Left colon (tissue), 2 donors: ENCODE measurements at places on chromosomes 12 and 14. TPM values are rescaled to one million over a fixed set of nuclear protein-coding genes. Genes with fewer than 3 reads are reported as not detected.

DNA sequence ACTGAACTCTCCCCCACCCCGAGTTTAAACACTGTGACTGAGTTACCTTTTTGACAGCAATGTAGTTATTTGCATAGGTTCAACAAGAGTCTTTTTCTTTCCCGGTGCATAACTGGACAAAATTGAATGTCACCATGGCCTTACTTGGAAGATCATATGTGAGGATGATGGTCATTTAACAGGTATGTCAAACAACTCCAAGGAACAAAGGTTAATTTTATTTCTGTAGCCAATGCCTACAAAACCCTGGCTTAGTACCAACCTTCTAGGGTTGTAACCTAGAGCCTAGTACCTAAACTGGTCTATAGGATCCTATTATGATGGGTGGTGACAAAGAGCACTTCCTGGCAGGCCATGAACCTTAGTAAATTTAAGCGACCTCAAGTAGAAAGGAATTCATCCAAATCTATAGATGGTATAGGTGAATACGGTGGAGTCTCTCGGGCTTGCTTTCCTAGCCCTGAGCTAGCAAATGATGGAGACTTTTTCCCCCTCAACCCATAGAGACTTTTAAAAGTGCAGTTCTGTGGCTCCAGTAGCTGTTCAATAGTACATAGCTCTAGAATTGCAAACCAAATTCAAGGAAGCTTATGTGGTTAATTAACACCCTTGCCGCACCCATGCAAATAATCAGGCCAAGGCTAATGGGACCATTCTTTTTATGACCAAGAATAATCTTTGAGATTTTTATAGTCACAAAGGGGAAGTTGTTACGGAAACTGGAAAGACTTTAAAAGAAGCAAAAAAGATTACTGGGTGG lies 89.0 kb downstream of the SLC38A1 start:
- DNase-seq: peak; percentile 44

DNA sequence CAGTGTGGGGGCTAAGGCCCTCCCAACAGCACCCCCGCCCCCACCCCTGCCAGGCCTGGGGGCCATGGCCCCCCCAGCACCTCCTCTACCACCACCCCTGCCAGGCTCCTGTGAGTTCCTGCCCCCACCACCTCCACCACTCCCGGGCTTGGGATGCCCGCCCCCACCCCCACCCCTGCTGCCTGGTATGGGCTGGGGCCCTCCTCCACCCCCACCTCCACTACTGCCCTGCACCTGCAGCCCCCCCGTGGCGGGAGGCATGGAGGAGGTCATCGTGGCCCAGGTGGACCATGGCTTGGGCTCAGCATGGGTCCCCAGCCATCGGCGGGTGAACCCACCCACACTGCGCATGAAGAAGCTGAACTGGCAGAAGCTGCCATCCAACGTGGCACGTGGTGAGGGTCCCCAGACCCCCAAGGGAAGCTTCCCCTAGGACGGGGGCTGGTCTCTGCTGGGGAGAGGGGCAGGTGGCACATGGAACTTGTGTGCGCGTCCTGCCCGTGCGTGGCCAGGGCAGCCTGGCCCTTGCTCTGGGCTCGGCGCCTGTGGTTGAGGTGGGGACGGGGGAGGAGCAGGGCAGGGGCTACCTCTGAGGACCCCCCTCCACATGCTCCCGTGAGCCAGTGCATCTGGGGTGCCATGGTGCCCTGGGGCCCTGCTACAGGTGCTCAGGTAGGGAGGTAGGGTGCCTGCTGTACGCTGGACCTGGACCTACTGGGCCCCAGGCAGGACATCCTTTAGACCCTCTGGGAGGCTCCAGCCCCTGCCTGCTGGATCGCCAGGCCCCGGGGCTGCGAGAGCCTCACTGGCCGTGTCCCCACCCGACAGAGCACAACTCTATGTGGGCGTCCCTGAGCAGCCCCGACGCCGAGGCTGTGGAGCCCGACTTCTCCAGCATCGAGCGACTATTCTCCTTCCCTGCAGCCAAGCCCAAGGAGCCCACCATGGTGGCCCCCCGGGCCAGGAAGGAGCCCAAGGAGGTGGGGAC lies 16.1 kb upstream of the ADSS1 start:
- DNase-seq: no peak

DNA sequence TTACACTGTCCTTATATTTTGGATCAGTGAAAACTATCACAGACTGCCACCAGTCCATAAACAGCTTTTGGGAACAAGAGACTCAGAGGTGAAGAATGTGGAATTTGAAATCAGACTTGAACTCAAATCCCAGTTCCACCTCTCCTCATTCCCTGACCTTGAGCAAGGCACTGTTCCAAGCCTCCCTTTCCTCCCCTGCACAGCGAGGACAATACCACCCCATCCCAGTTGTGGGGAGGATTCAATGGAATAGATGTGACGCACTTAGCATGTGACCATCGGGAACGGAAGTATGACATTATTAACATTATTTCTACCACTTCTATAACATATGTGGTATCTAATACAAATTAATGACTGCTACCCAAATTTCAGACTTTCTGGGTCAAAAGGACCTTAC lies 63.5 kb downstream of the DPF3 start:
- no peak for DNase-seq

INSM2 gene
- not detected for total RNA-seq

TGM1 gene
- total RNA-seq: 2.9 TPM

PRR4 gene
- 1.0 TPM for total RNA-seq

KIF26A gene
- total RNA-seq: 5.7 TPM

SLC39A5 gene
- total RNA-seq: 152 TPM

- no peak for DNase-seq
Measured at GRCh38 chr14:95192311-95192710, 35.0 kb upstream of the DICER1 start.

- DNase-seq: no peak
Measured at GRCh38 chr12:66065641-66066136, 64.9 kb downstream of the LLPH start.

DNA sequence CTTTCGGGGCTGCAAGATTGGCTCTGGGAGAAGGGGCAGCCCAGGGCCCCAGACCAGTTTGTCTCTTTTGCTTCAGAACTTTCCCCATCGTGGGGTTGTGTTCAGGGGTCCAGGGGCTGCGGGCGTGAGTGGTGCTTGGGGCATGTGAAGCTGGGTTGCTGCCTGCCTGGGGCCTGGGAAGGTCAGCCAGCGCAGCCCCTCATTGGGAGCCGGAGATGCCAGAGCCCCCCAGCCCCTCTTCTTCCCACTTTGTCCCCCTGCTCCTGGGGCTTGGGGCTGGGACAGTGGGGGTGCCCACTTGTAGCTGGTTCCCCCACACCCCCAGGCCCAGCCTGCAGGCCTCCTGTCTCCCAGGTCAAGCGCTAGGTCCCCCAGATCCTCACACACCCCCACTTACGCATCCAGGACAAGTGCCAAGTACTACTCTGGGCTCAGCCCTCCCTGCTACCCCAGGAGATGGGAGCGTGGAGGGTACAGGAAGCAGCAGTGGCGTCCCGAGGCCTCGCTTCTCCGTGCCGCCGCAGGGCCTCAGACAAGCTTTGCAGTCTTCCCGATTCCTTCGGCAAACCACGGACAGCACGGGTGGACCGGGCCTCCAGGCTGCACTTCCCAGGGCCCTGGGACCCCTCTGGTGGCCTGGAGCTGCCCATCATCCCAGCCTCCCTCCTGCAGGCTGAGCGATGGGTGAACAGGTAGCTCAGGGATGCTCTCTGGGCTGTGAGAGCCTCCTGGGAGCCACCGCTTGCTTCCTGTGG lies 41.5 kb downstream of the PACS2 start:
- DNase-seq: no peak

YAF2 gene
- 22.0 TPM for total RNA-seq

DNA sequence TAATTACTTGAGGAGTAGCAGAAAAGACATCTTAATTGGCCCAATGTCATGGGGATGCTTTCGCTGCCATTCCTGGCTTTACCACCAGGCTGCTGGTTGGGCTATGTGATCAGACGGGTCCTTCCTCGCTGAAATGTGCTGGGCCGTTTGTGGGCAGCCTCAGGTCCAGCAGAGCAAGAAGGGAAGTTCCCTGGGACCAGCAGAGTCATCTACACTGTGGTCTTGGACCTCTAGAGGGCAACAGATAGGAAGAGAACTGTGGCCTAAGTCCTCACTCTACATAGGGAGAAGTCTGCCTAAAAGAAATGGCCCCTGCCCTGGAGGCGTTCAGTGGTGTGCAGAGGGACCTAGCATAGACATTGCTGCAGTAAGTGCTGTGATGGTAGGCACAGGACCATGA lies 10.9 kb downstream of the EVL start:
- no peak for DNase-seq

- DNase-seq: no peak
Measured at GRCh38 chr14:81440041-81440440, 39.9 kb upstream of the STON2 start.

DNA sequence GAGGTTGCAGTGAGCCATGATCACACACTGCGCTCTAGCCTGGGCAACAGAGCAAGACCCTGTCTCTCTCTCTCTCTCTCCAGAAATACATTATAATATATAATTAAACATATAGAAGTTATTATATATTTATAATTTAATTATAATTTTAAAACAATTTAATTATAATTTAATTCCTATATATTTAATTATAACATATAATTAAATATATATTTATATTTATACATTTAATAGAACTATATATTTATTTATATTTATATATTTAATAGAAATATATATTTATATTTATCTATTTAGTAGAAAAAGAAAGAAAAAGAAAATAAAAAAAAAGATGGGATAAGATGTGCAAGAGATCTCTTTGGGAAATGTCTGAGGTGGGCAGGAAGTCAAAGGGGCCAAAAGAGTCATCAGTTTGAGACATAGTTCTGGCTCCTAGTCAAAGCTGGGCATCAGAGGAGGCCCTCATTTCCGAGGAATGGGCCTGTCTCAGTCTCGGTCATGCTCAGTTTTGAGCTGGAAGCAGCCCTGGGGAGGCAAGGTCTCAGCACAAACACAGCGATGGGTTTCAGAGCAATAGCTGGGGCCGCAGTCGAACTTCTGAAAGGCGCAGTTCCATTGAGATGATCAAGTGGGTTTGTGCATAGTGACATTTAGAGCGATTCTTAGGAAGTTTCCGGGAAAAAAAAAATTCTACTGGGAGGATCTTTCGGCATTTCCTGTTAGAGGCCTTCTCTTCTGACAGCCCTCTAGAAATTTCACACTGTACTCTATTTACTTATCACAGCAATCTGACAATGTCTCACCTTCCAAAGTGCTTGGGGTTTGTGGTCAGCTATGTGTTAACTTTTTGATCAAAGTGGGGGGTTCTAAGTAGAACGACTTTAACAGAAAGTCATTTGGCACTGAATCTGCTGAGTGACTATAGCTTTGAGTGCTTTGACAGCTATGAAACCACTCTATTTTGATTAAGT lies 58.7 kb upstream of the GZMB start:
- no peak for DNase-seq

DNA sequence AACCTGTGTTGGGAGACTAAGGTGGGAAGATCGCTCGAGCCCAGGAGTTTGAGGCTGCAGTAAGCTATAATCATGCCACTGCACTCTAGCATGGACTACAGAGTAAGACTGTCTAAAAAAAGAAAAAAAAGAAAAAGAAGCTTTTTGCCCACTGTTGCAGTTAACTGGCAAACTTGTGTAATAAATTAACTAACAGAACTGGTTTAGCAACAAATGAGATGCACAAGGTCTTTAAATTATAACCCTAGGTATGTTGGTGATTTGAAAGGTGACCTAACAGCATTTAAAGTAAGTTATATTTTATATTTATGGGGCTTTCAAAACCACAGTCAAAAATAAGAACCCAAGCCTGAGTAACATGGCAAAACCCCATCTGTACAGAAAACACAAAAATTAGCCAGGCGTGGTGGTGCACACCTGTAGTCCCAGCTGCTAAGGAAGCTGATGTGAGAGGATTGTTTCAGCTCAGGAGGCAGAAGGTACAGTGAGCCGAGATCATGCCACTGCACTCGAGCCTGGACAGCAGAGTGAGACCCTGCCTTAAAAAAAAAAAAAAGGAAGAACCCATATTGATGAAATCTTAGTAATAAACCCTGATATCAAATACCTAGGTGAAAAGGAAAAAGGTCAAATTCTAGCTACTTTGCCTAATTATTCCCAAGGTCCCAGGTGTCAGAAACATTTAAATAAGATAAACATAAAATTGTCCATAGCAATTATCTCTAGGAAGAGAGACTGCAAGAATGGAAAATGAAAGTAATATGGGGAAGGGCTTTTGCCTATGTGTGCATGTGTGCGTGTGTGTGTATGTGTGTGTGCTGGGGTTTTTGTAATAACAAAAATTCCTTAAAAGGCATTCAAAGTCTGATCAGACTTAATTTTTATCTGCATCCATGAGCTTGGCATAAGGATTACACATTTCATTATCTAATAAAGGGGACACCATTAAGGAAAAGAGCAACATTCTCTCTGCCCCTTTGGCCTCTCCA lies 15.4 kb downstream of the SYNE2 start:
- DNase-seq: no peak

TMEM132C gene
- 0.78 TPM for total RNA-seq

DNA sequence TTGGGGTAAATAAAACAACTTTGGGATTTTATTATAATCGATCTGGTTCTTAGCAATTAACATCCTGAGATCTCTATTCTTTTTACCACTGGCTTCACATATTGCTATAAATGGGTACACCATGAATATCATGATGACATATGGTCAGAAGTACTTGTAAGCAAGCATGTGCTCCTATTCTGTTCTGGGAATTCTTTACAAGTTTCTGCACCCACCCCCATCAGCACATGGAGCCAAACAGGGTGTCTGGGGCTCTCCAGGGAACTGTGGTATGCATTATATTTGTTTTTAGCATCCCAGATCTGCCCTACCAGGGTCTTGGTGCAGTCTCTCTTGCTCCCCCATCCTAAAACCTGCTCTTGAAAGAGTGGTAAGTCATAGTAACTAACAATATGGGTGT lies 31.3 kb downstream of the DMAC2L start:
- DNase-seq: no peak

TAS2R8 gene
- not detected for total RNA-seq

GRCh38 chr12:52036587-52037171 lies 14.6 kb upstream of the NR4A1 start:
- DNase-seq: peak; percentile 92

DNA sequence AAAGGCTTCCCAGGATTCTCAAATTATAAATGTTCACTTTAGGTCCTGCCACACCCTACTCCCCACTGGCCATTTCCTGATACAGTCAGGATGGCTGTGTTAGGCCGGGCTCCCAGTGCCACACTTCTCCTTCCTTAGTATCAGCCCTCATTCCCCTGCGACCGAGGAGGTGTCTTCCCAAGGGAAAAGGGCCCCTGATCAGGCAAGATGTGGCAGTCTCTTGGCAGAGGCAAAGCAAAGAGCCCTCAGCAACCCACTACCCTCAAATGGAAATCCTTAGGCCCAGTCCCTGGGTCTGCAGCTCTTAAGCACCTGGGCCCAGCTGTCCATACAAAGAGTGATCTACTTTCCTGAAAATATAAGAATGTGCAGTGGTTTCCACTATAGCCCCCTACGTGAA lies 96.5 kb upstream of the VASH1 start:
- DNase-seq: no peak

GRCh38 chr14:23101986-23102625 lies 2.7 kb downstream of the CIROP start:
- no peak for DNase-seq

TCP11L2 gene
- total RNA-seq: 46.5 TPM

- no peak for DNase-seq
Measured at GRCh38 chr14:95314609-95315008, 5.1 kb downstream of the CLMN start.
